ENCODE measurements at places on chromosomes 7 and 10. TPM values are rescaled to one million over a fixed set of nuclear protein-coding genes. Genes with fewer than 3 reads are reported as not detected.

DNA sequence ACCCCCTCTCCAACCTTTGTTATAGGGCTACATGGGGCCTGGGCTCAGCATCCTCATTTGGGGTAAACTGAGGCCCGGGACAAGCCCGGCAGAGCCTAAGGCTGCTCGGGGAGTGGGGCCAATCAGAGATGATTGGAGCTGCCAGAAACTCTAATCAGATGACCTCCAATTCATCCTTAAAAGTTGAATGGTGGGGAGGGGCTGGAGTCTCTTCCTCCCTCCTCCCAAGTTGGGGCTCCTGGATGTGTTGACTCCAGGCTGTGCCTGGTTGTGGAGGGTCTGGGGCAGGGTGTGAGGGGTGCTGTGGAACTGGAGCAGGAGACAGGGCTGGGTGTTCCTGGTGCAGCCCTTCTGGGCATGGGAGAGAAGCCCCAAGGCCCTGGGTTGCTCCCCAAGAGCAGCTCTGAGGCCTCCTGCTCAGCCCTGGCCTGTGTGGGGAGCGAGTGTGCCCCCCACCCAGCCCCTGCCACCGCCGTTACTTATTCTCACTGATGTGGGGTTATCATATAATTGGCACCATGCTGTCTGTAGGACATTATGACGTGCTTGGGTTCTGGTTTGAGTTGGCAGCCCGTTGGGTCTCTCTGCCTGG lies 2.2 kb downstream of the BHLHA15 start:
- DNase-seq = peak; percentile 83

DNA sequence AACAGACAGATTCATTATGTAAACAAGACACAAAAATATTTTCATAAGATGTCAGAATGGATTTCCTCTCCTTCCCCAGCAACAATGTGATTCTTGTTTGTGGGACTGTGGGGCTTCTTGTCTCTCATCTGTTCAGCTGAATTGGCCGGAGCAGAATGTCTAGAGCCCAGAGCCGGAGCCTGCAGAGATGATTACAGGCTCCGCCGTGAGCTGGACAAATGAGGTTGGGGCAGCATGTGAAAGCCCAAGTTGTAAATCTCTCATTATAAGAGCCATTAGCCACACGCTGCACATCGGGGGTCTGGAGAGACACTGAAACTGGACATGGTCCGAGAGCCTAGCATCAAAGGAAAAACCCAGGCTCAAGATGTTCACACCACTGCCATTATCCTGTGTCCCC lies 137.0 kb upstream of the ADAM12 start:
- DNase-seq = no peak

DNA sequence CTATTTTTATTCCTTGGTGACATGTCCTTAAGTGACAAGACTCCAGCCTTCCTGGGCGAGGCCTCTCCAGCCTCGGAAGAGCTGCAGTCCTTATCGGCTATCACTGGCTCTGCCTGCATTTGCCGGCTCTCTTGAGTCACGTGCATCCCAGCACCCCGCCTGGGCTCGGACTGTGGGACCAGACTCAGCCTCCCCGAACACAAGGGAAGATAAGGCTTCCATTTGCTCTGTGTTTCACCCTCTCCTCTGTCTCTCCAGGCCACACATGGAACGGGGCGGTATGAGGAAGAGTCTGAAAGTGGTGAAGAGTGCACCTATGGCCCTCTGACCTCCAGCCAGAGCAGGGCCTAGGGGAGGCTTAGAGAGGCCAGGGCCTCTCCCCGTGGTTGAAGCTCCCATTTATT lies 4.7 kb downstream of the GDF2 start:
- DNase-seq = peak; percentile 10

DNA sequence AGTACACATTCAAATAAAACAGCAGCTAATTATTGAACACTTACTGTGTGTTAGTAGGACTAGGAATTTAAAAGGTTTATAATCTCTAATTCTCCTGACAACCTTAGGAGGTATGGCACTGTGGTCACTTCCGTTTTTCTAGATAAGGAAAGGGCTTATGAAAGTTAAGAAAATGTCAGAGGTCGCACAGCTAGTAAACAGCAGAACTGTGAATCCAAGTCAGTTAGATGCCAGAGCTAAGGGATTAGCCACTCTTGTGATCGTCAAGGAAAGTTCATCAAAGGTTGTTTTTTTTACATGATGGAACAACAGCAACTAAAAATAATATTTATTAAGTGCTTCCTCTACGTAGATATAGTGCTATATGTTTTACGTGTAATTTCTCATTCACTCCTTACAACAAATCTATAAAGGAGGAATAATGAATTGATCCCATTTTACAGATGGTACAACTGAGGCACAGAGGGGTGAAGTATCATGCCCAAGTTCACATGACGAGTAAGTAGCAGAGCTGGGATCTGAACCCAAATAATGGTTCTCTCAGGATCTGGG lies 84.9 kb downstream of the NAMPT start:
- DNase-seq = peak; percentile 41

DNA sequence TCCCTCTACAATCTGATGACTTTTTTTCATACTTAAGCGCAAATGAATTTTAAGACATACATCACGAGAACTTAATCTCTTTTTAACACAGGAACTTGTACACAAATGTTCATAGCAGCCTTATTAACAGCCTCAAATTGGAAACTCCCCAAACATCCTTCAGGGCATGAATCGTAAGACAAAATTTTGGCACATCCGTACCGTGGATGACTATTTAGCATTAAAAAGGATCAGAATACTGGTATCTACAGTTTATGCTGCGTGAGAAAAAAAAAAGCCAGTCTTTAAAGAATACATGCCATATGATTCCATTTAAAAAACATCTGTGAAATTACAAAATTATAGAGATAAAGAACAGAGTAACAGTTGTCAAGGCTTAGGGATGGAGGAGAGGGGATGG lies 46.8 kb downstream of the PDE1C start:
- DNase-seq = no peak

STK31 gene
- total RNA-seq = under 0.01 TPM

GRCh38 chr10:69965086-69965485 lies 87.6 kb upstream of the MACROH2A2 start:
- no peak for DNase-seq

DNA sequence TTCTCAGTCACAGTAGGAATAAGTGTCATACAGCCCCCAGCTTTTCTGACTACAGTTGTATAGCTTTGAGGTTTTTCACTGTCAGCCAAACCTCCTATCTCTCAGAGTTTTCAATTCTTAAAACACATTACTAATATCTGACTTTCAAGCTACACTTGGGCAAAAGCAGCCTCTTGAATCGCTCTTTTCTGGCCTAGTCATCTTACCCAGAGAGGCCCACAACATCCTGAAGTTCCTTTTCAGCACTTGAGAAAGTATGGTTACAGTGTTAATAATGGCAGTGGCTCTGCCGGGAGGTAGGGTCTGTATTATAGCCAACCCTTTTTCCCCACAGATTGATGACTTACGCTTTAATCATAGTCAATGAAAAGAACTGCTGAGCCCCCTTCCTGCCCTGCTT lies 181.0 kb downstream of the LRRC4 start:
- DNase-seq = no peak

GRCh38 chr10:116300542-116300941 lies 23.7 kb upstream of the CCDC172 start:
- DNase-seq = no peak

DNA sequence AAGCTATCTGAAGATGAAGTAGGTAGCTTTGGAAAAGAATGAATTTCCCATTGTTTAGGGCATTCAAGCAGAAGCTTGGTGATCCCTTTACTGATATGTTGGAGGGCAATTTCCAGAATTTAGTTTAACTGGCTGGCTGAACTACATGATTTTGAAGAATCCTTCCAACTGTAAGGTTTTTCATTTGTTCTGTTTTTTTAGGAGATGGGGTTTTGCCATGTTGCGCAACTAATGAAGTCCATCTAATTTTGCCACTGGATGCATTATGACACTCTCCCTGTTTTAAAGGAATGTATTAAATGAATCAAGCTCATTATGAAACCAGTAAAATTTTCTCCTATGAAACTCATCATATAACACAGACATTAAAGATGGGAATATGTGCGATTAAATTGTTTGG lies 6.1 kb upstream of the DDX50 start:
- DNase-seq = no peak

- peak; percentile 94 for DNase-seq
Measured at GRCh38 chr10:119686465-119687191, 35.4 kb downstream of the BAG3 start.

DNA sequence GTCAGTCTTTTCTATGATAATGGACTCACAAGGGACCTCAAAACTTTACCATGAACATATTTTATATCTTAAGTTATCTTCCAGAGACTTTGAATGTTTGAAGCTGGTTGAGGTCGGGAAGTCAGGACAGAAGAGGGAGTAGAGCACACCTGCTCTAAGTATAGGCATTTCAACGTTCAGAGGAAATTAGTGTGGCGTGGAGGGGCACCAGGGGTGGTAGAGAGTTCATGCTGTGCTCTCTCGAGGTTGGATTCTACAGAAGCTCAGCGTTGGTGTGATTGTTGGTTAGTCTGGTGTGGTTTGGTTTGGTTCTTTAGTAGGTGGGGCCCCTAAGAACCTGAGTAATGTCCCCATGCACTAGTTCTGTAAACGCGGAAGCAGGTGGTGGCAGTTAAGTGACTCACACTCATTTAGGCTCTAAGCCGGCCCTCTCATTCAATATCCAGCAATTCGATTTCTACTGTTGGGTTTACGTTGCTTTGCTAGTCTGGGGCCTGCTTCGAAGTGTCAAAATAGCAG lies 19.8 kb downstream of the CNTNAP2 start:
- DNase-seq = no peak

EFCAB10 gene
- not detected for total RNA-seq

DNA sequence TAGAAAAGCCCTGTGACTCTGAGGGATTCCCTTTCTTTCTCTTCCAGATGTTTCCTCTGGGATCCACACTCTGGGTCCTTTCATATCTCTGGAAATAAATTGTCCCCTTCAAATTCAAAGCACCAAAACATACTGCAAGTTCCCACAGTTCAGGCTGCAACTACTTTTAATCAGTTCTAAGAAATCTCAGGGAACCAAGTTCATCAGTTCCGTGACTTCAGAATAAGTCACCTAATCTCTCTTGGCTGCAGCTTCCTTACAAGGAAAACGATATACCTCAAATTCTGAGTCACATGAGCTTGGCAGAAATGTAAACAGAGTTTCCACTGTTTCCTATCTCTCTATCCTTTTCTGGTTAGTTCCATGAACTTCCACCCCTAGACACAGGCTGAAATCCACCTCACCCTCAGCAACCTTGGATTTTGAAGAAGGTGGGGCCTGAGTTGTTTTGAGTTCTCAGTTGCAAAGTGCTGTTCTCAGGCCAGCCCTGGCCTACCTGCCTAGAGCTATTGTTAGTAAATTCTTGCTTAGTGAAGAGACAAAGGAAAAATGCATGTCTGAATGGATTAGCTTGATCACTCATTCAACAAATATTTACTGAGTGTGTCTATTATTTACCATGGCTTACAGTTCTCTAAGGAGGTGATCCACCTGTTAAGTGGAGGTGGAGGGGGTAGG lies 59.3 kb upstream of the IL6 start:
- peak; percentile 66 for DNase-seq

- peak; percentile 73 for DNase-seq
Measured at GRCh38 chr10:132612571-132613504, 75.3 kb downstream of the INPP5A start.

DNA sequence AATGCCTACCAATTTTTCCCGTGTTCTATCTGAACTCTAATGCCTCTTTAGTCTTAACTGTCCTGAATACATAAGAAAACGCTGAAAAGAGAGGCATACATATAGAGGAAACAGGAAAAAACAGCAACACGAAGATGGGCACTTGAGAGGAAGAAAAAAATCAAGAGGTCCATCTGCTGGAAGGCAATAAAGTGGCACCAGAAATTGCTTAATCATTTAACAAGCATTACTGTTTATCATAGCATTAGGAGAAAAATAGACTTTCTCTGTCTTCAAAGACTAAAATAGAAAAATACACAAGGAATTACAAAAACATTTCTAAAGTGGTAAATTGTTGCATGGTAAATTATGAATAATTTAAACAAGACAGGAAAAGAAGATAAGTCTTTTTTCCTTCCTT lies 35.0 kb downstream of the NSUN6 start:
- no peak for DNase-seq

DNA sequence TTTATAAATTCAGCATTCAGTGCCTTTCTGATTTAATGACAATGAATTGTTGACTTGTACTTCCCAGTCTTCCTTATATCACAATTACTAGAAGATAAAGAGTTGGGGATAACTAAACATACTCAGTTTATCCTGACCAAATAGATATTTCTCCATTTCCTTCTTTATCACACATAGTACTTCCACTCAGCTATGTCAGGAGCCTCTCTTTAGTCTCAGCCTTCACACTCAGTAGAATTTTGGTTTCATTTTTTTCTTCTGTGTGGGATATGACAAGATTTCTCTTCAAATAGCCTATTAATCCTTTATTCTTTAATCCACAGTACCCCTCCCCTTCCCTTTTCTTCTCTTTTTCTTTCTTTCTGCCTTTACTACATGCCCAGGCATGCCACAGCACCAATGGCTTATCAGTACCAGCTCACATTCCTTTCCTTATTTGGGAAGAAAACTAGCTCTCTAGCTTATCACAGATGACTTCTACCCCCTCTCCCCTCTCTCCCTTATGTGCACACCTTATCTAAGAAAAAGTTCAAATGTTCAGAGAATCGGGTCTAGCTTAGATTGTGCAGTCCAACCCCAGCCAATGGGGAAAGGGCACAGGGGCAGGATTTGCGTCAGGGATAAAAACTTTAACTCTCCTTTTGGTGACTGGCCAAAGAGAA lies 109.0 kb downstream of the PHF14 start:
- no peak for DNase-seq

HOXA2 gene
- 0.36 TPM for total RNA-seq

- peak; percentile 83 for DNase-seq
Measured at GRCh38 chr10:87734987-87735827, 75.5 kb downstream of the PAPSS2 start.

GRCh38 chr7:28587211-28587610 lies 174.9 kb downstream of the CREB5 start:
- DNase-seq = no peak

GRCh38 chr10:99709480-99710229 lies 22.3 kb downstream of the COX15 start:
- DNase-seq = peak; percentile 29

DNA sequence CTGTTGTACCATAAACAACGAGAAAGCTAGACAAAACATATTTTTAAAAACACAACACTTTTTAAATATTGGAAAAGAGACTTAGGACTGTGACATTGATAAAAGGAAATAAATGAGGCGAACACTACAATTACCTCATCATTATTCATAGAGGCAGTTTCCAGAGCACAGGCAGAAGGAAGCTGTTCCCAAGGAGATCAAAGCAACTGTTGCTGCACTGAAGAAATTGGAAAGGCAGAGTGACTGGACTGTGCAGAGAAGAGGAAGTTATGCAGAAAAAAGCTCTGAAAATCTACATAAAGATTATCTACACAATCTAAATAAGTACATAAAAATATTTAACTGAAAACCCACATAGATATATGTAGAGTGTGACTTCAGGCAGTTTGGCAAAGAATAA lies 32.8 kb downstream of the MYO3A start:
- no peak for DNase-seq

GRCh38 chr10:63206997-63207811 lies 74.1 kb downstream of the NRBF2 start:
- DNase-seq = no peak

BMPER gene
- 9.7 TPM for total RNA-seq

HOXA1 gene
- 1.5 TPM for total RNA-seq

- DNase-seq = peak; percentile 99
Measured at GRCh38 chr10:5615316-5615715, 51.1 kb downstream of the ASB13 start.

TMEM273 gene
- 0.59 TPM for total RNA-seq

ADAM22 gene
- 0.36 TPM for total RNA-seq

All from osteoblast (primary cell).